ENCODE measurements at places on chromosomes 1 and 21.

DNA sequence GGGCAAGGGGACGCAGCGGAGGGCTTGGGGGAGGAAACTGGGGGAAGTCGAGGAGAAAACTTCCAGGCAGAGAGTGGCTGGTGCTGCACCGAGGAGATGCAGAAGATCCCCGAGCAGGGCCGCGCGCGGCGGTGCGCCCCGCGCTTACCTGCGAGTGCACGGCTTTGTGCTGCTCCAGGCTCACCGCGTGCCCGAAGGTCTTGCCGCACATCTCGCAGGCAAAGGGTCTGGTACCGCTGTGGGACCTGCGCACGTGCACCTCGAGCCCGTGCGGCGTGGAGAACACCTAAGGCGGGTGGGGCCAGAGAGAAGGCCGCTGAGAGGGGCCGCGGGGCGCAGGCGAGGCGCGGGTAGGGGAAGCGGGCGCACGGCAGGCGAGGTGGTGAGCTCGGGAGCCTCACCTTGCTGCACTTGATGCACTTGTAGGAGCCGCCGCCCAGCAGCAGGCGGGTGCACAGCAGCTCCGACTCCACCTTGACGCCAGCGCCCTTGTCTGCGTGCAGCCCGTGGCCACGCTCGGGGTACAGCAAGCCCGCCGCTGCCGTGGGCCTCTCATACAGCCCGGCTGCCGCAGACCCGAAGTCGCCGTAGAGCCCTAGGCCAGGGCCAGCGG lies 6.4 kb downstream of the GFI1 start:
- peaks cover 5% of the 10 kb centered on the region for H3K4me1 ChIP-seq
- H3K27ac ChIP-seq, result no peak overlapping the region
- DNase-seq, result peak; percentile 42
- H3K36me3 ChIP-seq, result no peaks in the 10 kb centered on the region

- no peak overlapping the region for H3K4me3 ChIP-seq
- peaks cover 2% of the 10 kb centered on the region for H3K4me1 ChIP-seq
- H3K27ac ChIP-seq, result no peak overlapping the region
Measured at GRCh38 chr21:35457097-35457804, 408.1 kb upstream of the RUNX1 start.

DNA sequence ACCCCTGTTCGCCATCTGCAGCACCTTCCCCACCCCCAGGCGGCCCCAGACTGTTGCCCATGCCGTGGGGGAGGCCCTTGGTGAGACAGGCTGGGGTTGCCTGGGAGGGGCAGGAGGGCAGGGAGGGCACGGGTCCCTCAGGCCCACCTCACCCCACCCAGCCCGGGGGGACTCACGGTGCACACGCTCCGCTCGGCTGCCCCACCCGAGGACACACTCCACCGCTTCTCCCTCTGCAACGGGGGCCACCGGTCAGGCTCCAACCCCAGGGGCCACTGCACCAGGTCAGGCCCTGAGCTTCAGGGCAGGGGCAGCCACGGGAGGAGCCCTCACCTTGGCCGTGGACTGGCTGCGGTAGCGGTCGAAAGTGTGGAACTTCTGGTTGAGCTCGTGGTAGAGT lies 24.0 kb upstream of the COL16A1 start:
- no peak overlapping the region for H3K27ac ChIP-seq
- no peaks in the 10 kb centered on the region for H3K27me3 ChIP-seq
- DNase-seq, result no peak
- no peak overlapping the region for H3K4me3 ChIP-seq

- no peaks in the 10 kb centered on the region for H3K27me3 ChIP-seq
- H3K4me1 ChIP-seq, result no peaks in the 10 kb centered on the region
- H3K27ac ChIP-seq, result no peak overlapping the region
- no peak for DNase-seq
Measured at GRCh38 chr1:176888471-176889032, 276.0 kb downstream of the ASTN1 start.

DNA sequence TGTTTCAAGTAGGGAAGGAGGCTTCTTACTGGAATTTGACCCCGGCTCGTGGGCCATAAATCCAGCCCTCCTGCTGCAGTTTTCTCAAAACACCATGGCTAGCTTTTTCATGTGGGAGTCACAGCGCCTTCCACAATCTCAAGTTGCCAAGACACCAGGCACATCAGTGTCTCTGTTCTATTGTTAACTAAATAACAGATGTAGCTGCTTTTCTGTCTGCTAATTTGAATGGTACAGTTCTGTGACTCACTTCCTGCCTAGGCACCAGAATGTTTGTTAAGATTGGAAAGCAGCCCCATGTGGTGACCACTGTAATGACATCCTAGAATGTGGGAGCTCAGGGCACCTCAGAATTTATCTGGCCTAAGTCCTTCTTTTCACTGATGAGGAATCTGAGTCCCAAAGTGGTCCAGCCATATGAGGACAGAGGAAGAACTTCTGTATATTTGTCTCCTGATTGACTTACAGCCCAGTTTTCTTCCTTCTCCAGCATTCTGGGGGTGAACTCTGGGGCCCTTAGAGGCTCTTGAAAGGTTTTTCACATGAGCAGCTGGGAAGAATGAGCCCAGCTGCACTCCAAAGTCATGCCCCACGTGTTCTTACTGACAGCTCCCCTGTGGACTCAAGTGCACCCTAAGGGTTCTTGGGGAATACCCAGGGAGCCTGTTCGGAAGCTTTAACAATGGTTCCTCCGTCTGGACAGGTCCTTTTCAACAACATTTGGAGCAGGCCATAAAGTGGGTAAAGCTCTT lies 27.5 kb downstream of the TRIM45 start:
- H3K36me3 ChIP-seq, result peaks cover 14% of the 10 kb centered on the region
- H3K27me3 ChIP-seq, result no peaks in the 10 kb centered on the region
- H3K4me1 ChIP-seq, result no peaks in the 10 kb centered on the region

- H3K27ac ChIP-seq, result no peak overlapping the region
- no peaks in the 10 kb centered on the region for H3K4me1 ChIP-seq
- H3K27me3 ChIP-seq, result no peaks in the 10 kb centered on the region
- no peaks in the 10 kb centered on the region for H3K36me3 ChIP-seq
- no peak overlapping the region for H3K4me3 ChIP-seq
- no peak for DNase-seq
Measured at GRCh38 chr21:27581168-27581567, 614.3 kb upstream of the ADAMTS5 start.

DNA sequence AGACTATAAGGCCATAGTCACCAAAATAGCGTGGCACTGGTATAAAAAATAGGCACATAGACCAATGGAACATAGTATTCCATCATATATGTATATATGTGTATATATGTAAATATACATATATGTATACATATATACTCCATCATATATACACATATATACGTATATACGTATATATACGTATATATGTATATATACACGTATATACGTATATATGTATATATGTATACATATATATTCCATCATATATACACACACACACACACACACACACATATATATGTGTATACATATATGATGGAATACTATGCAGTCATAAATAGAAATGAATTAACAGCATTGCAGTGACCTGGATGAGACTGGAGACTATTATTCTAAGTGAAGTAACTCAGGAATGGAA lies 204.6 kb downstream of the LTN1 start:
- H3K27me3 ChIP-seq, result no peaks in the 10 kb centered on the region
- H3K27ac ChIP-seq, result no peak overlapping the region
- no peak overlapping the region for H3K4me3 ChIP-seq
- no peaks in the 10 kb centered on the region for H3K36me3 ChIP-seq
- no peak for DNase-seq

DNA sequence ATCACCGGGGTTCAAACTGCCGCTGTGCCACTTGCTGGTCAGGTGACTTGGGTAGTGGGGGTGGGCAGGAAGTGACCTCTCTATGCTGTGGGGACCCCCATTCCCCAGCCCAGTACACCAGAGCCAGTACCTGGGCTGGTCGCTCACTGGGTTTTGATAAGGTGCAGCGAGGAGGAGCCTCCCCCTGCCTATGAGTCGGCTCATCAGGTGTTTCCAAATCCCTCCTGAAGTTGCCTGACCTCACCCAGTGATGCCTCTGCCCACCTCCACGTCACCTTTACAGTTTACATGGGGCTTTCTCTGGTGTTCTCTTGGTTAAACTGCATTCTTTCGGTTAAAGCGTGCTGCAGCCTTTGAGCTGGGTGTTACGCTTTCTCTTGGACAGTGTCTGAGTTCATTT lies 58.2 kb downstream of the ARHGEF10L start:
- no peaks in the 10 kb centered on the region for H3K27me3 ChIP-seq
- no peaks in the 10 kb centered on the region for H3K36me3 ChIP-seq
- H3K27ac ChIP-seq, result no peak overlapping the region
- H3K4me3 ChIP-seq, result no peak overlapping the region
- peaks cover 8% of the 10 kb centered on the region for H3K4me1 ChIP-seq

GRCh38 chr1:6386371-6386949 lies 7.1 kb downstream of the ACOT7 start:
- no peaks in the 10 kb centered on the region for H3K36me3 ChIP-seq
- peak; percentile 71 for DNase-seq
- H3K27ac ChIP-seq, result peak overlapping the region; percentile 71
- peaks cover 10% of the 10 kb centered on the region for H3K4me1 ChIP-seq
- H3K4me3 ChIP-seq, result no peak overlapping the region
- H3K27me3 ChIP-seq, result no peaks in the 10 kb centered on the region

GRCh38 chr1:244449936-244450508 lies 1.7 kb downstream of the ADSS2 start:
- DNase-seq, result no peak
- no peak overlapping the region for H3K27ac ChIP-seq
- H3K4me3 ChIP-seq, result no peak overlapping the region
- H3K36me3 ChIP-seq, result no peaks in the 10 kb centered on the region
- no peaks in the 10 kb centered on the region for H3K4me1 ChIP-seq

- no peaks in the 10 kb centered on the region for H3K36me3 ChIP-seq
- H3K4me1 ChIP-seq, result no peaks in the 10 kb centered on the region
- H3K27me3 ChIP-seq, result no peaks in the 10 kb centered on the region
Measured at GRCh38 chr1:234676103-234676594, 66.2 kb upstream of the IRF2BP2 start.

DNA sequence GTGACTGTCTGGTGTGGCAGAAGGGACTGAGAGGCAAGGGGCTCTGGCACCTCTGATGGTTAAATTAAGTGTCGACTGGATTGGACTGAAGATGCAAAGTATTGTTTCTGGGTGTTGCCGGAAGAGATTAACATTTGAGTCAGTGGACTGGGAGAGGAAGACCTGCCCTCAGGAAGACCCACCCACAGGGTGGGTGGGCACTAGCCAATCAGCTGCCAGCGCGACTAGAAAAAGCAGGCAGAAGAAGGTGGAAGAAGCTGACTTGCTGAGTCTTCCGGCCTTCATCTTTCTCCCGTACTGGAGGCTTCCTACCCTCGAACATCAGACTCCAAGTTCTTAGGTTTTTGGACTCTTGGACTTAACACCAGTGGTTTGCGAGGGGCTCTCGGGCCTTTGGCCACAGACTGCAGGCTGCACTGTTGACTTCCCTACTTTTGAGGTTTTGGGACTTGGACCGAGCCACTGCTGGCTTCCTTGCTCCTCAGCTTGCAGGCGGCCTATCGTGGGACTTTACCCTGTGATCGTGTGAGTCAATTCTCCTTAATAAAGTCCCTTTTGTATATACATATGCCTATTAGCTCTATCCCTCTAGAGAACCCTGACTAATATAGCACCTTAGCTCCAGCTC lies 79.6 kb downstream of the KAZN start:
- H3K36me3 ChIP-seq, result no peaks in the 10 kb centered on the region
- H3K27me3 ChIP-seq, result no peaks in the 10 kb centered on the region
- H3K4me3 ChIP-seq, result no peak overlapping the region
- no peak for DNase-seq
- H3K4me1 ChIP-seq, result peaks cover 12% of the 10 kb centered on the region
- H3K27ac ChIP-seq, result no peak overlapping the region

DNA sequence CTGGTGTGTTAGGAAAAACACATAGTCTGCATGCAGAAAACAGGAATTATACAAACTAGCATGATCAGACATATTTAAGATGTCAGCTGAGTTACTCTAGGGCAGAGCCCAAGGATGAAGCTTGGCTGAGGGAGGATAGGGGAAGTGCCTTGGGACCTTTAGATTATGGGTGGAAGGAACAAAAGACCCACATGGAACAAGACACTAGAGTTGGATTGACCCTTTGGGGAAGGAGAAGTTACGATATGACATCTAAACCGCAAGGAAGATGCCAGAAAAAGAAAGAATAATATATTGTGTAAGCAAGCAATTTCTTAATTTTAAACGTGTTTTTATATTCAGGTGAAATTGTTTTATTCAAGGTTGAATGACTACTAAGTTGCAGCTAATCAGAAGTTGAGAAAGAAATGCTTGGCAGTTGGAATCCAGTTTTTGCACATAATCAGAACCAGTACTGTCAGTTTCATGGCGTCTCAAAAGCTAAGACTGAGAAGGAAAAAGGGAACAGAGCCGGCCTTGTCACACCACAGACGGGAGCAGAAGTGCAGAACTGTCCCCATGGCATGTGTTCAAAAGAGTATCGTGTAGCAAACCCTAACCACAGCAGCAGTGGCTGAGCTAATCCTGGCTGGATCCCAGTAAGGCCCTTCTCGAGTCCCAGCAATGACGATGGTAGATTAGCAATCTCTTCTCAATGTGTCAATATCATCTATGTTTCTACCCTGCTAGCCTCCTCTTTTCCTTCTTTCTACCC lies 31.2 kb upstream of the IFNAR2 start:
- H3K27ac ChIP-seq, result no peak overlapping the region
- no peaks in the 10 kb centered on the region for H3K27me3 ChIP-seq
- H3K4me3 ChIP-seq, result no peak overlapping the region
- DNase-seq, result no peak
- H3K4me1 ChIP-seq, result no peaks in the 10 kb centered on the region

- H3K27me3 ChIP-seq, result no peaks in the 10 kb centered on the region
- no peak overlapping the region for H3K27ac ChIP-seq
- H3K4me3 ChIP-seq, result no peak overlapping the region
- H3K4me1 ChIP-seq, result no peaks in the 10 kb centered on the region
- no peak for DNase-seq
Measured at GRCh38 chr1:98177751-98178150, 256.9 kb upstream of the DPYD start.

DNA sequence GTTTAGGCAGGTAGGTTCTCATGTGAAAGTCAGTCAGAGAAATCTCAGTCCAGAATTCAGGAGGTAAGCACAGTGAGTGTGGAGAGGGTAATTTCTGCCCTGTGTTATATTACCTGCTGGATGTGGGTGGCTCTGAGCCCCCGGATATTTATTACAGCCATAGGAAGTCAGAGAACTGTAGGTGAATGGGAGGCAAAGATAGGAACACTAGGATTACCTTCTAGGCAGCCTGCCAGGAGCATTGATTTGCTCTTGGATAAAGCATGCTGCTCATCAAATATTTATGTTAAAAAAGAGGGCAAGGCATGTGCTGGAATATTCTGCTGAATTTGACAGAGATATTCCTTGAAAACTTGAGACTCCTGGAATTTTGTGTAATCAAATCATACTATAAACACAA lies 8.5 kb downstream of the GNG12 start:
- H3K4me3 ChIP-seq, result no peak overlapping the region
- H3K4me1 ChIP-seq, result no peaks in the 10 kb centered on the region
- H3K27ac ChIP-seq, result no peak overlapping the region
- H3K27me3 ChIP-seq, result no peaks in the 10 kb centered on the region
- DNase-seq, result no peak

DNA sequence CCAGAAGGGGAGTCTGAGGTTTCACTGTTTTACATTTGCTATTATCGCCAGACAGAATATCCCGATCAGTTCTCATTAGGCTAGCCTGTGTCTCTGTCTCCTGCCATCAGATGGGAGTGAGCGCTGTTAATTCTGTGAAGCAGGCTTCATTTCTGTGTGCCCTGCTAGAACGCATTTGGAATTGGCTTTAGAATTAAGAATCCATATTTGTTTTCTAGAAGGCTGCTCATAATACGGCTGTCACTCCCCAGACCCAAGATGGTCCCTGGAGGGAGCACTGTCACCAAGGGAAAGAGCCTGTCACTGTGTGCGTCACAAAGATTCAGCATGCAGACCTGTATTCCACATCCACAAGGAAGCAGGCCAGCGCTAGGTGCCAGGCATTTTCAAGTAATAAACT lies 49.2 kb downstream of the CASQ2 start:
- H3K27ac ChIP-seq, result no peak overlapping the region
- H3K27me3 ChIP-seq, result no peaks in the 10 kb centered on the region
- H3K36me3 ChIP-seq, result no peaks in the 10 kb centered on the region
- H3K4me1 ChIP-seq, result peaks cover 2% of the 10 kb centered on the region
